ENCODE measurements at places on chromosomes 5 and 9.

DNA sequence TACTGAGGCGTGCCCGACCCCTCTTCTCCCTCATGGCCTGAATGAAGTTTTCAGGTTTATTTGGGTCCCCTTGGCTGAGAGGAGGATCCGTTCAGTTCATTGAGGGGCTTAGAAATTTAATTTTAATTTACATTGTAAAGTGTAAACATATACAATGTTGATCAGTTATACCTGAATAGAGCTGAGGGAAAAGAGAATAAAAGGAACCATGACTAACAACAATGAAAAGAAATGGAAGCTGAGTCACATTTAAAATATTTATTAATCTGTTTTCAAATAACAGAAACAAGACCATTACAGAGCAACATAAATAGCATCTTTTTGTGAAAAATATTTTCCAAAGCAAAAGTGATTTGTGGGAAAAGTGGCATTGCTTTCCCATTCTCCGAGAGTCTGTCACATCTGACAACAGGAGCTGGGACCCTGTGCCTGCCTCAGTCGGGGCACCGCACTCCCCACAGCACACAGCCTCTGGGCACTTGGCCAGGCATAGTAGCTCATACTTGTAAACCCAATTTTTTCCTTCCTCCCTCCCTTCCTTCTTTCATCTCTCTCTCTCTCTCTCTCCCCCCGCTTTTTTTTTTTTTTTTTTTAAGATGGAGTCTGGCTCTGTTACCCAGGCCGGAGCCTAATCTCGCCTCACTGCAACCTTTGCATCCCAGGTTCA, 28.7 kb downstream of the PROP1 start:
- no peak for DNase-seq

DNA sequence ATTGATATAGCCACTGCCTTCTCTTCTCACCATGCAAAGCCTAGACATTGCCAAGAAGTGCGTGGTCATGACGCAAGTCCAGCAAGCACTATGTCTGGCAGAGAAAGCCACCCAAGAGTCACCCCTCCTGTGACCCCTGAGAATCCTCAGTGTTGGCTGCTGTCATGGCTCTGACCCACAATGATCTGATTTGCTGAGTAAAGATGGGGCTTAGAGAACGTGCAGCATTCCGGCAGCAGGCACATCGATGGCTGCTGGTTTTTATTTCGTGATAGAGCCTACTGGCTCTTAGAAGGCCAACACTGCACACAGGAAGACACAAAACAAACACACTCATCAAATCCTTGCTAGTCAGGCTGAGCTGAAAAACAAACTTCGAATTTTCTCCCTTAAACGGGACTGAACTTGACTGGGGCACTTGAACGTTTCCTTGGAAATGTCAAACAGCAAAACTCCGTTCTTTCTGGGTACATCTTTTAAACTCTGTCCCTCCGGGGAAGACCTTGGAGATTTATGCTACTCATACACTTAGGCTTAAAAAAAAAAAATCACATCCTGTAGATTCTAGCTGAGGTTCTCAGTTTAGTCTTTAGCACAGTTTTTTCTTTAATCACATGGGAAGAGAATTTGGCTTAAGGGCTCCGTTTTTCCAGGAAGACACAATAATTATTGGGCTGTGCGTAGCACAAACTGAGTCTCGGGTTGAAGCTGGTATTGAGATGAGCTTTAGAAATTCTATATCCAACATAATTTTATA, 88.2 kb upstream of the BASP1 start:
- no peak for DNase-seq

DNA sequence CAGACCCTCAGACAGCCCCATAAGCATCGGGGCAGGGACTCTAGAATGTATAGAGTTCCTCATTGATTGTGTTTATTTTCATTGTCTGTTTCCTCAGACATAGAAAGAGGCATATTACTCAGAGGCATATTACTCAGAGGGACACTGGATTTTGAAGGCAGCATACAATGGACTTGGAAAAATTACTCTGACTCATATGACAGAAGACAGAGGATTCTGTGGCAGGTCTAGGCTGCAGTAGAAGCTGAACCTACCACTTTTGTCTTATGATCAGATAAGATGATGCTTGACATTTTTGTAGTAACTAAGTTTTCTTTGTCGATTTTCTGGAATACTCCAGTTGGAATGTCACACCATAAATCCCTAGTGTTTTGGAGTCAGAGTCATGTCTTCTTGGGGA, 105.2 kb downstream of the ST8SIA4 start:
- DNase-seq, result no peak

DNA sequence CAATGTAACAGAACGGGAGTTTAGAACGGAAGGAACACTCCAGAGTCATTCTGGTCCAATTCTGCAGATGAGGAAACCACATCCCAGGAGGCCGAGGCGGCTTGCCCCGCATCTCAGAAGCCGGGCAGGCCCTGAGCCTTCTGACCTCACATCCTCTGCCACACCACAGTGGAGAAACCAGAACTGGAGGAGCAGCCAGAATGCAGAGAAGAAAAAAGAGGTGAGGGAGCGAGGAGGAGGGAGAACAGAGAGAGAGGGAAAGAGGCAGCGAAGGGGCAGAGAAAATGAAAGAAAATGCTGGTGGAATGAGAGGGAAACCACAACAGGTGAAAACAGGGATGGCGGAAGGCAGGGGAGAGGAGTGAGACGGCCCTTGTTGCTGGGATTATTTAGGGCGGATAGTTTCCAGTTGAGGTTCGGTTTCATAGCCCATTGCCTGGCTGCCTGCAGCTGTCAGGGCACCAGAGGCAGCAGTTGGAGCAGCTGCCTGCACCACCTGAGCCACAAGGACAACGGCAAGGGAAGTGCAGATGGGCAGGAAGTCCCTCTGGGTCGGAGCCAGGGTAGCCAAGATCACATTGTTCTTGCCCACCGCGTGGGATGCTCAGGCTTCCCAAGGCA, at the start of gene HMHB1:
HMHB1 (plus strand) TSS at position 77 of the 621 bp plus-strand sequence.
- DNase-seq, result no peak

GRCh38 chr9:91151718-91152095, 210.0 kb downstream of the AUH start:
- DNase-seq, result no peak

GRCh38 chr9:75101004-75101588, 12.8 kb downstream of the OSTF1 start:
- DNase-seq, result no peak

- DNase-seq, result no peak
These were observed 16.2 kb downstream of the ATPSCKMT start for GRCh38 chr5:10233505-10233904.

DNA sequence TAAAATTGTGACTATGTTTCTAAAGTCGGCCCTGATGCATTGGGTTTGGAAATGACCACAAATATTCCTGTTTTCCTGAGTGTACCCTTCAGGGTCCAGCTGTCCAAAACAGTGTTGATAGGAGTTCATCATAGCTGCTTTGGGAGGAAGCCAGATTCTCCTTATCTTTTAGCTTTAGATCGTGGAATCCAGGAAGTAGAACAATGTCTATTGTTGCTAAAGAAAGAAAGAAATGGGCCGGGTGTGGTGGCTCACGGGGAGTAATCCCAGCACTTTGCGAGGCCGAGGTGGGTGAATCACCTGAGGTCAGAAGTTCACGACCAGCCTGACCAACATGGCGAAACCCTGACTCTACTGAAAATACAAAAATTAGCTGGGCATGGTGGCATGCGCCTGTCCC, 9.5 kb downstream of the CAVIN4 start:
- DNase-seq, result no peak

DNA sequence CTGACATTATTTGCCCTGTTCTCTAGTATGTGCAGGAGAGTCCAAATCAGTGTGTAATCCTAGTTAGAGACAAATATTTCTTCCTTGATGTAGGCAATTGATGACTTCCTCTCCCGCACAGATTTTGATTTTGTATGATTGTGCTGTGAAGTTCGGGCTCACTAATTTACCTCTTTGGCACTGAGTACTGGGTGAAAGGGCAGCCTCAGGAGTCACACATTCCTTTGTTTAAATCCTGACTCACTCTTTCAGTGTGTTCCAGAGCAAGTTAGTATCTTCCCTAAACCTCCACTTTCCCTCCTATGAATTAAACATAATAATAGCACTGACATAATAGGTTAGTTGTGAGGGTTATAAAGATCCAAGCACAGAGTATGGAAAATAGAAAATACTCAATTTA, 269.7 kb downstream of the ISL1 start:
- DNase-seq, result no peak

GRCh38 chr5:82164977-82165713, 113.0 kb downstream of the RPS23 start:
- DNase-seq, result no peak

DNA sequence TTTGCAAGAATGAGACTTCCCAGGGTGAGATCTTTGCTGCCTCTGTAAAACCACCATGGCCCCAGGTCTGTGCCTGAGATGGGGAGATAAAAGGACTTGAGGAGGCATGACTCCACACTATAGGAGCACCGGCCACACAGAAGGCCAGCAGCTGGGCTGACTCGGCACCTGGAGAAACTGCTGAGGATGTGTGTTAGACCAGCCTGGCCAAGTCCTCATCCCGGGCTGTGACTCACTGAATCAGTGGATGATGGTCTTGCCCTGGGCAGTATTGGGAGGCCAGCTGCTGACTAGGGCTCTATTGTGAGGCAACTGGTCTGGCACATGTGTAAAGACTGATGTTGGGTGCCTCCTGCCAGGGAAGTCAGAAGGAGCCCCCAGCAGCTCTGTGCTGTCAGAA, 286.2 kb downstream of the ACTL7B start:
- no peak for DNase-seq

DNA sequence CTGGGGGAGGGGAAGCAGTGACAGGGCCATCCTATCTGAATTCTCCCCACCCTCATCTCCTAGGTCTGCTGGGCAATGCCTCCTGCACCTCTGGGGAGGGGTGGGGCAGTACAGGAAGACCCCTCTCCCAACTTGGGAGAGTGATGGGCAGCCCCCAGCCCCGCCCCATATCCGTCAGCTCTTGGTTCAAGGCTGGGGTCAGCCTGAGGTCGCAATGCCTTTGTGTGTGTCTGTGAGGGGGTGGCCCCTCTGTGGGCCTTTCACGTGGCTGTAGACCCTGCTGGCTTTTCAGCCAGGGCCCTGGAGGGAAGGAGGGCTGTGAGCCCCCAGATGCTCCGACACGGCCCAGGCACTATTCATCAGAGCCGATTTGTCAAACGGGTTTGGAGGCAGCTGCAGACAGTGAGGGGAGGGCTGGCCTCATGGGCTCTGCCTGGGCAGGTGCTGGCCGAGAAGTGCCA, 49.5 kb upstream of the RNU6ATAC start:
- DNase-seq, result peak; percentile 0

DNA sequence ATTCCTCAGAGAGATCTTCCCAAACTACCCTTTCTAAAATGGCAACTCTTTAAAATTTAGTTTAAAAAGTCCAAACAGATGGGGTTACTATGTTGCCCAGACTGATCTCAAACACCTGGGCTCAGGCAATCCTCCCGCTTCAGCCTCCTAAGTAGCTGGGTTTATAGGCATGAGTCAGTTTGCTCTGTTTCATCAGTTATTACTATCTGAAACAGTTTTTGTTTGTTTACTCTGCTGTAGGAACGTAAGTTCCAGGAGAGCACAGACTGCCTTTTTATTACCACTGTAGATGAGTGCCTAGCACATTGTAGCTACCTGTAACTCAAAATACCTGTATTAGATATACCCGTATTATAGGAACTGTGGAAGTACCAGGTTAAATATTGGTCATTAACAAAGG, 89.4 kb downstream of the UHRF2 start:
- no peak for DNase-seq

DNA sequence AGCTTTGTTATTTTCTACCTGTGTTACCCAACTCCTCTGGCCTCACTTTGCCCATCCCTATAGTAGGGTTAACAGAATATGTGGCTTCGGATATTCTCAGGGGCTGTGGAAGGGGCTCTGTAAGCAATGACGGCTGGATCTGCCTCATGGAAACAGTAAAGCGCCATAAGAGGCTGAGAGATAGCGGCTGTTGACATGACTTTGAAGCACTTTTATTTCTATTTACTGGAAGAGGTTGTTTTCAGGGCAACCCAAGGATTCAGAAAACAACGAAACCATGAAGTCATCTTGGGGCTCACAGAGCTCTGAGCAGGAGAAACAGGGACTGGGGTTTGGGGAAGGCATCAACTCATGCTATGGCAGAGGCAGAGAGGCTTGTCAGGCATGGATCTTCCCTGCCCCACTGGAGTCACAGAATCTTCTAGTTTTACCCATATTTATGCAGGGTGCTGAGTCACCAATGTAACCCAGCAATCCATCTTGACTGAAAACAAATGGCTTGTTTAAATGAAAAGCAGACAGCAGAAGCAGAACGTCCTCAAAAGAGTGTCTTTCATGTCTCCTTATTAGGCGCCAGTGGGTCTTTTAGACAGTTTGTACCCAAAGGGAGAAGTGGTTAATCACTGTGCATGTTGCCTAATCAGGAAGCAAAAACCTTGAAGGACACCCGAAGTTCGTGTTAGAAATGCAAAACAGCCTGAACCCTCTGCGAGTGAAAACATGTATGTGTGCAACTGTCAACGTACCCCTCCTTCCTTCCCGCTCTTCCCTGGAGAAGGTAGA, 113.0 kb downstream of the COL23A1 start:
- no peak for DNase-seq

GRCh38 chr5:179044765-179045164, 15.4 kb upstream of the ZNF354C start:
- DNase-seq, result no peak

- DNase-seq, result no peak
These were observed 17.9 kb upstream of the ZSWIM6 start for GRCh38 chr5:61313960-61314681.

DNA sequence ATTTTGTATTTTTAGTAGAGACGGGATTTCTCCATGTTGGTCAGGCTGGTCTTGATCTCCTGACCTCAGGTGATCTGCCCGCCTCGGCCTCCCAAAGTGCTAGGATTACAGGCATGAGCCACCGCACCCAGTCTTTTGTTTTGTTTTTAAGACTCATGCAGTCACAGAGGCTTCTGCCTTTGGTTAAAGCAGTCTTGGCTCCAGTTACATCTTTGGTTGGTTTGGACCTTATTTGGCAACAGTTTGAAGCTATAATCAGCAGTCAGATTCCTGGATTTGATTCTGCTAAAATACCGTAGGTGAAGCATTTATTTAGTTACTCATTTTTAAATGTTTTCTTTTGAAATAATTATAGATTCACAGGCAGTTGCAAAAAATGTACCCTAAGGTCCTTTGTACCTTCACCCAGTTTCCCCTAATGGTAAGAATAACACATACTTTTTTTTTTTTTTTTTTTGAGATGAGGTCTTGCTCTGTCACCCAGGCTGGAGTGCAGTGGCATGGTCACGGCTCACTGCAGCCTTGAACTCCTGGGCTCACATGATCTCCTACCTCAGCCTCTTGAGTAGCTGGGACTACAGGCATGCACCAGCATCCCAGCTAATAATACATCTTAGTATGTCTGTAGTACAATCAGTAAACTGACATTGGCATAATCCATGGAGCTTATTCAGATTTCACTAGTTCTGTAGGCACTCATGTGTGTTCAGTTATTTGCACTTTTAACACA, 15.7 kb downstream of the USP20 start:
- no peak for DNase-seq

GRCh38 chr5:14930486-14930885, 58.9 kb upstream of the ANKH start:
- no peak for DNase-seq
